ENCODE measurements at places on chromosomes 7 and 10. TPM values are rescaled to one million over a fixed set of nuclear protein-coding genes. Genes with fewer than 3 reads are reported as not detected.

The UCN3 gene
- total RNA-seq: not detected

The ZNF804B gene
- total RNA-seq: not detected

- DNase-seq: no peak
- peaks cover 22% of the 10 kb centered on the region for H3K4me1 ChIP-seq
- H3K4me3 ChIP-seq: no peak overlapping the region
Observed at GRCh38 chr7:35370687-35371086, 116.8 kb upstream of the TBX20 start.

DNA sequence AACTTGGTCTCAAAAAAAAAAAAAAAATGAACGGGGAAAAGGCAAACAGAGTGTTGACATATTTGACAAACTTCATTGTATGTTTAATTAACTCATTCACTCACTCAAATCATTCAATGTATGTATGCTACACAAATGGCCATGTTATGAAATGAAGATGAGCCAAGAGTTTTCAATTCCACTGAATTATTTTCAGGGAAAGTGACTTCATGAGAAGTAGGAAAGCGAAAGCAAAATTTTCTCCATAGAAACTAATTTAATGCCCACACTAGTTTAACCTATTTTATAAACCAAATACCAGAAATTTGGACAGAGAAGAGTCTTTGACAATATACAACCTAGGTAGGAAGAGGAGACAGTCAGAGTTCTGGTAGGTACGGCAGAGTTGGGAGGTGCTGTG, 119.5 kb downstream of the HIPK2 start:
- no peak for DNase-seq
- H3K4me1 ChIP-seq: peaks cover 23% of the 10 kb centered on the region
- no peak overlapping the region for H3K27ac ChIP-seq
- no peaks in the 10 kb centered on the region for H3K36me3 ChIP-seq

The HMX2 gene
- 2.6 TPM for total RNA-seq

The HSPA12A gene
- 5.2 TPM for total RNA-seq

The CYP26C1 gene
- total RNA-seq: not detected

- no peak overlapping the region for H3K27ac ChIP-seq
- H3K4me1 ChIP-seq: no peaks in the 10 kb centered on the region
- no peak overlapping the region for H3K4me3 ChIP-seq
- DNase-seq: no peak
- H3K36me3 ChIP-seq: no peaks in the 10 kb centered on the region
- H3K27me3 ChIP-seq: no peaks in the 10 kb centered on the region
Observed at GRCh38 chr10:91700788-91701444, 68.0 kb upstream of the PPP1R3C start.

- H3K4me3 ChIP-seq: no peak overlapping the region
- no peaks in the 10 kb centered on the region for H3K4me1 ChIP-seq
- H3K27ac ChIP-seq: no peak overlapping the region
- H3K27me3 ChIP-seq: no peaks in the 10 kb centered on the region
- DNase-seq: no peak
- H3K36me3 ChIP-seq: no peaks in the 10 kb centered on the region
Observed at GRCh38 chr7:79304711-79305110, 148.8 kb downstream of the MAGI2 start.

GRCh38 chr7:102409340-102409739, 13.2 kb downstream of the PRKRIP1 start:
- H3K4me3 ChIP-seq: no peak overlapping the region
- peaks cover 46% of the 10 kb centered on the region for H3K36me3 ChIP-seq
- H3K27ac ChIP-seq: no peak overlapping the region
- no peaks in the 10 kb centered on the region for H3K27me3 ChIP-seq

GRCh38 chr10:60123668-60124067, 217.3 kb upstream of the CCDC6 start:
- H3K27ac ChIP-seq: no peak overlapping the region
- DNase-seq: no peak
- no peaks in the 10 kb centered on the region for H3K36me3 ChIP-seq
- H3K4me3 ChIP-seq: no peak overlapping the region
- H3K4me1 ChIP-seq: no peaks in the 10 kb centered on the region

The UROS gene
- 47.1 TPM for total RNA-seq

DNA sequence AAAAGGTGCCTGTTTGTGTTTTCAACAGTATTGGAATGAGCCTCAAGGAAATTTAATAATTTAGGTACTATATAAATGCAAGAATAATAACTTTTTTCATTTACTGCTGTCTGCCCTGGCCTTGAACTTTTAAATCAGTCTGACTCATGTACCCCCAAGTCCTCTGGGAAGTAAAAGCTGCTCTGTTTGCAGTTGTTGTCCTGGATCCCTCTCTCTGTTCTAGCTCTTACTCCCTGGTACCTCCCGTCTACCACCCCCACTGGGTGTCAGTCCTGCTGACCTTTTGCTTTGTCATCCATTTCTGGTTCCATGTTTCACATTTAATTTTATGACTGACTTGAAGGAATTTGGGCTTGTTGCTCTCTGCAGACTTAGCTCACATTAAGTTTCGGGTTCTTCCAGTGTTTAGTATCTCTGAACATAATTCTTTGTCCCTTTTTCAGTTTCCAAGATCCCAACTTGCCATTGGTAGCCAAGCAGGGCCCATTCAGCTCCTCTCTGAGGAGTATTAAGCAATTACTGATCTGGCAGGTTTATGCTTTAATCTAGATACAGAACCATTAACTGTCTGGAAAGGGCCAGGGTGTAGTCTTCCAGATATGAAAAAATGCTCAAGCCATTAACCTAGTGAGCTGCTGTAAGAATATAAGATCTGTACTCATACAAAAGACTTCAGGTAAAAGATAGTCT, 208.7 kb upstream of the FAM3C start:
- no peaks in the 10 kb centered on the region for H3K36me3 ChIP-seq
- no peak overlapping the region for H3K4me3 ChIP-seq
- H3K4me1 ChIP-seq: 0 out of 2 replicates have a peak, but pooled peaks cover 8% of the 10 kb centered on the region
- DNase-seq: no peak
- H3K27me3 ChIP-seq: no peaks in the 10 kb centered on the region

- no peak for DNase-seq
- H3K27me3 ChIP-seq: no peaks in the 10 kb centered on the region
- no peaks in the 10 kb centered on the region for H3K36me3 ChIP-seq
- peaks cover 19% of the 10 kb centered on the region for H3K4me1 ChIP-seq
- H3K27ac ChIP-seq: no peak overlapping the region
Observed at GRCh38 chr7:70243443-70243842, 645.2 kb downstream of the AUTS2 start.

DNA sequence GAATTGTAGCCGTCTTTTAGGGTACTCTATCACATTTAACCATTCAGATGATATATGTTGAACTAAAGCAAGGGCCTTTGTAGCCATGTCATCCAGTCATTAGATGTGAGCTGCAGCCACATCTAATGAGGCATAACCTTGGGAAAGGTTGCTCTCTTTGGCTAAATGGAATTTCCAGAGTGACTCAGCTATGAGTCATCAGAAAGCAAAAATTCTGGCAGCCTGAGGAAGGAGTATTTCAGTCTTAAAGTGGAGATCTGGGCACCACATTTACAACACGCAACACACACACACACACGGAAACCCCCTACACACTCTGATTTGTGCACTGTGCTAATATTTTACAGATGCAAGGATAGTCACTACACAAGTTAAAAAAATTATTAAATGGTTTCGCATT, 176.9 kb upstream of the ZWINT start:
- no peak overlapping the region for H3K4me3 ChIP-seq
- H3K27me3 ChIP-seq: no peaks in the 10 kb centered on the region
- DNase-seq: no peak
- H3K36me3 ChIP-seq: no peaks in the 10 kb centered on the region

The RET gene
- total RNA-seq: 9.8 TPM

DNA sequence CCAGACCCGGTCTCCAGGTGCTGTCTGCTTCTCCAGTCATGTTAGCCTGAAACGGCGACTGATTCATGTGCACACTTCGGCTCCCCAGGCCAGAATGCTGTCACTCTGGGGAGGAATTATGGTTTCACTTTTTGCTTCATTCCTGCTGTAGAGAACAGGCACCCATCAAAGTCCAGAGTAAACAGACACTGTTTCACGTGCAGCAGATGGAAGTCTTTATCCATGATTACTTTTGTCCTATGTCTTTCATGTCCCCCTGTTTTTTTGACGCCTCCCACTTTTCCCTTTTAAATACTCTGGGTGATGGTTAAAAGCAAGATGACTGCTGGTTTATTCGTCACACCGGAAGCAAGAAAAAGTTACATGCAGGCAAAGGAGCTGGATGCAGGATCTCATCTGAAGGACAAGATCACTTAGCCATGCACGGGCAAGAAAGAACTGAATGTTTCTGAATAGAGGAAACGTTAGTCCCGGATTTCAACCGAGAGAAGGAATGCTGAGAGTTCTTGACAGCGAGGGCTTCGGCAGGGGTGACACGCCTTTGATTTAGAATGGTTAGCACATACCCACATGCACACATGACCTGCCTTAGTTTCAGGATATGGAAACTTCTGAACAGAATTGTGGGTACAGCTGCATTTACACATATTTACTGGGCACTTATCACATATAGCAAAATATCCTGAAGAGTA, 250.0 kb upstream of the KLF6 start:
- H3K36me3 ChIP-seq: no peaks in the 10 kb centered on the region
- no peaks in the 10 kb centered on the region for H3K27me3 ChIP-seq
- no peak overlapping the region for H3K27ac ChIP-seq
- no peak overlapping the region for H3K4me3 ChIP-seq
- DNase-seq: no peak

The MOGAT3 gene
- total RNA-seq: not detected

- DNase-seq: peak; percentile 65
- H3K36me3 ChIP-seq: no peaks in the 10 kb centered on the region
- peaks cover 13% of the 10 kb centered on the region for H3K4me1 ChIP-seq
- H3K27me3 ChIP-seq: peaks cover 65% of the 10 kb centered on the region
- no peak overlapping the region for H3K27ac ChIP-seq
Observed at GRCh38 chr10:16520900-16521299, 779 bp downstream of the C1QL3 start.

DNA sequence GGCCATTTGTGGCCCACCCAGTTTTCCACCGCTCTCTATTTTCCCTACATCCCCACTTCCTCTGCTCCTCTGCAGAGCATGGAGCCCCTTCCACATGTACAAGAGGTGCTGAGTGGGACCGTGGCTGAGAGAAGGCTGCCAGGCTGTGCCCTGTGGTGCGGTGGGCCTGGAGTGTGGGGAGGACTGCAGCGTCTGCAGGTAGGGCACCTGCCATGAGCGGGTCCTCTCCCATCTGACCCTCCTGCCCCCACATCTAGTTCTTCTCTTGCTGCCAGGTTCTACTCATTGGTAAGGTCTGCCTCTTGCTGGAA, 145.6 kb upstream of the FAM20C start:
- H3K4me1 ChIP-seq: no peaks in the 10 kb centered on the region
- H3K27ac ChIP-seq: no peak overlapping the region
- DNase-seq: no peak

DNA sequence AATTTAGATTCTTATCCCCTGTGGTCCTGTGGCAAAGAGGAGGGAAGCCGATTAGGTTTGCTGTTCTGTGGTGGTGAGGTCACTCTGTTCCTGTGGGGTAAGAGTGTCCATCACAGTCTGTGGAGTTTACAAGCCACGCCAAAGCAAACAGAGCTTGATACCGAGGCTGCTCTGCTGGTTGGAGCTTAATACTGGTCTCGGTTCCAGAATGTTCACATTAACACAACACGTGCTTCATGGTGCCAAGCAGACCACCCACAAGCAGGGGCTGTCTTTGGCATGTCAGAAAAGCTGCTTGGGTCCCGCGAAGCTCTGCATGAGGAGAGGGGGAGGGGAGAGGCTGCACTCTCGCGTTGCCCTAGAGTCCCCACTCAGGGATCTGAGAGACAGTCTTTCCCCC, 47.5 kb downstream of the DNAJB6 start:
- H3K4me1 ChIP-seq: peaks cover 34% of the 10 kb centered on the region
- H3K27me3 ChIP-seq: no peaks in the 10 kb centered on the region
- no peak overlapping the region for H3K4me3 ChIP-seq
- H3K36me3 ChIP-seq: peaks cover 59% of the 10 kb centered on the region
- no peak for DNase-seq
- peak overlapping the region; percentile 86 for H3K27ac ChIP-seq

GRCh38 chr7:150580638-150581394, 13.6 kb downstream of the GIMAP4 start:
- H3K27ac ChIP-seq: no peak overlapping the region
- no peaks in the 10 kb centered on the region for H3K4me1 ChIP-seq
- 0 out of 2 replicates have a peak, but pooled peaks cover under 1% of the 10 kb centered on the region for H3K36me3 ChIP-seq
- H3K4me3 ChIP-seq: no peak overlapping the region

DNA sequence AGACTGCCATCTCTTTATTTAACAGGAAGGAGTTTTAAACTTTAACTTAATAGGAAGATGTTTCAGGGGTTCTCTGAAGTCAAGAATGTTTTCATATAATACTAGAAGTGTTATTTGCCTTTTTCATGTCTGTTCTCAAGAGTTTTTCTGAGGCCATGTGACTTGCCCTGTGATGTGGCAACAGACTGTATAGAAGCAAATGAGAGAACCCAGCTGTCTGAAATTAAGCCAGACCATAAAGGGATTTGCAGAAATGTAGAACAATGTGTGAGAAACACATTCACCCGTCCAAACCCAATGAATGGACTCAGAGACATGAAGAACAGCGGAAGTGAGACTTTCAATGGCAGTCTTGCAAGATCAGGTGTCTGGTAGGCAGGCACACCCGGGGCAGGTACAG, 23.8 kb downstream of the MAPK8 start:
- no peak overlapping the region for H3K27ac ChIP-seq
- DNase-seq: no peak
- H3K27me3 ChIP-seq: no peaks in the 10 kb centered on the region
- H3K4me1 ChIP-seq: no peaks in the 10 kb centered on the region

The CCZ1B gene
- 43.0 TPM for total RNA-seq

DNA sequence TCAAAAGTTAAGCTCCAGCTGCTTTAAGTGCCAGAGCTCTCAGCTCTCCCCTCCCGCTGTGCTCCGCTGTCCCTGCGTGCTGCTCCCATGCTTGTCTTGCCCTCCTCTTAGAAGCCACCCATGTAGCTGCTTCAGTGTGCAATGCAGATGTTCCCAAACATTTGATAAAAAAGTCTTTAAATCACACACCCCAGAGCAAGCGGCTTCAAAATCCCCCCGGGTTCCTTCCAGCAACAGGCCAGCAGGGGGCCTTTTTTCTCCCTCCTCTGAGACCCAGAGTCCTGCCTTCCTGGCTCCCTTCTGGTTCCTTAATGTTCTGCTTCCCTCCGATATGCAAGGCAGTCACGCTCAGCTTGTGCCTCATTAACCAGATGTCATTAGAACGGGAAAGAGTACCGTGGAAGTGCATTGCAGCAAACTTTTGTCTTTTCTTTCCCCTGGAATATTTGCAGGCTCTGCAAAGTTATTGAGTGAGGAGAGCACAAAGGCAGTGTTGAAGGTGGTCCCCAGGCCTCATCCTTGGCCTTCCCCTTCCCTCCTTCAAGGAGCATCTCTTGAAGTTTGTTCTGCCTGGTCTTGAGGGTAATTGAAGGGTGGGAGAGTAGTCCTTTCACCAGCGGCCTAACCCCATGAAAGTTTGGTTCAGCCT, 25.5 kb downstream of the LDB3 start:
- peak; percentile 87 for DNase-seq
- H3K27me3 ChIP-seq: no peaks in the 10 kb centered on the region
- peaks cover 10% of the 10 kb centered on the region for H3K4me1 ChIP-seq
- H3K4me3 ChIP-seq: no peak overlapping the region
- no peak overlapping the region for H3K27ac ChIP-seq

- H3K4me1 ChIP-seq: no peaks in the 10 kb centered on the region
- no peaks in the 10 kb centered on the region for H3K27me3 ChIP-seq
- no peak overlapping the region for H3K27ac ChIP-seq
- DNase-seq: no peak
- H3K4me3 ChIP-seq: no peak overlapping the region
Observed at GRCh38 chr10:130230611-130231010, 94.4 kb downstream of the GLRX3 start.

The CC2D2B gene
- not detected for total RNA-seq

GRCh38 chr10:67790534-67791408, 47.2 kb downstream of the DNAJC12 start:
- no peaks in the 10 kb centered on the region for H3K36me3 ChIP-seq
- peaks cover 35% of the 10 kb centered on the region for H3K4me1 ChIP-seq
- H3K27me3 ChIP-seq: no peaks in the 10 kb centered on the region
- no peak overlapping the region for H3K4me3 ChIP-seq
- peak overlapping the region; percentile 79 for H3K27ac ChIP-seq

- no peak for DNase-seq
- H3K4me3 ChIP-seq: no peak overlapping the region
Observed at GRCh38 chr7:1355568-1356340, 103.5 kb downstream of the MICALL2 start.

Measured in GM23338 (cell line).